ENCODE measurements at places on chromosomes 2 and 18. TPM values are rescaled to one million over a fixed set of nuclear protein-coding genes. Genes with fewer than 3 reads are reported as not detected.

The SLC5A7 gene
- total RNA-seq: not detected

The LIPG gene
- total RNA-seq: 0.20 TPM

The SERPINB2 gene
- not detected for total RNA-seq

The VIT gene
- 8.0 TPM for total RNA-seq

The CNDP2 gene
- 85.8 TPM for total RNA-seq

The EVX2 gene
- not detected for total RNA-seq

The SPATA3 gene
- total RNA-seq: not detected

The FAP gene
- total RNA-seq: 2.3 TPM

The TMEM37 gene
- total RNA-seq: 0.81 TPM

The ZSWIM2 gene
- total RNA-seq: not detected

The STON1 gene
- 2.8 TPM for total RNA-seq

The CXCR1 gene
- 0.35 TPM for total RNA-seq

The CFAP210 gene
- not detected for total RNA-seq

The ZNF521 gene
- total RNA-seq: 20.2 TPM
